ENCODE measurements at places on chromosomes 12 and 14. TPM values are rescaled to one million over a fixed set of nuclear protein-coding genes. Genes with fewer than 3 reads are reported as not detected.

- DNase-seq, result no peak
Observed at GRCh38 chr12:127636882-127637281, 630.1 kb upstream of the TMEM132C start.

KRT6C gene
- total RNA-seq, result not detected

- no peak for DNase-seq
Observed at GRCh38 chr12:40597133-40597532, 95.1 kb upstream of the CNTN1 start.

MGP gene
- 9.1 TPM for total RNA-seq

DNA sequence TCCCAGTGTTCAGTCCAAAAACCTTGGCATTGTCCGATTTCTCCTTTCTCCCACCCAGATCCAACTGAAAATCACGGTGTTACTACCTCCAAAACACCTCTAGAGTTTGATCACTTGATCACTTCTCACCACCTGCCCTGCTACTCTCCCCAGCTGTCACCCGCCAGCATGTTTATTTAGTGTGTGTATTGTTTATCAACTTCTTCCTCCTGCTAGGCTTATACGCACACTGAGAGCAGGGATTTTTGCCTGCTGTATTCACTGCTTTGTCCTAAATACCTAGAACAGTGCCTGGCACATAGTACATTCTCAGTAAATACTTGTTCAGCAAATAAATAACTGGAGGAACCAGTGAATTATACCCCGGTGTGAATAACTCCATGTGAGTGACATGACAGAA is 5.0 kb downstream of the BDKRB1 start:
- DNase-seq, result no peak

DNA sequence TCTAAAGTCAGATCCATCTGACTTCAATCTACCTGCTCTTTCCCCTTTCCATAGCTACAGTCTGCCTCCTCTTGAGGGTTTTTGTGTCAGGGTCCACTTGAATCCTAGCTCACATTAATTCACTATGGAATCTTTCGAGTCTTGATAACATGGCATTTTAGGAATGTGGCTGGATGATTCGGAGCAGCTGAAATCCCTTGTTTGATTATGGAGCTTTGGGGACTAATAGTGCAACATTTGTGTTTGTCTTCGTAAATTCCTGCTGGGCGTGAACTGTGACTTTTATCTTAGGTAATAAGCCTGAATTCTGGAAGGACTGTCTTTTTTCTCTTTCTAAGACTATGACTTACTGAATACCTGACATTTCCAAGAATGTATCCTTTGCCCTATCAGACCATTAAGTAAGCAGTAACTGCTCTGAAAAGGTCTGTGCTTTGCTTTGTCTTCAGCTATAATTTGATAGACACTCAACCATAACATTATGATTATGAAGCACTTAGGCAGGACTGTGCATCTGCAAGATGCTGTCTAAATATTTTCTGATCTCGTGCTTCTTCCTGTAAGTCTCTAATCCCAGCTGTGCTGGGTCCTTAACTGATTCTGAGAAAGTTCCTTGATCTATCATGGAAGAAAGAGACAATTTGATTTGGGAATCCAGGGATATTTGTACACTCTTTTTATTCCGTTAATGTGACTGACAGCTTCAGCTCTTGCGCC is 19.0 kb upstream of the PELI2 start:
- DNase-seq, result no peak

GRCh38 chr12:100827901-100828520 is 33.4 kb downstream of the ANO4 start:
- DNase-seq, result no peak

KRT3 gene
- total RNA-seq, result not detected

DNA sequence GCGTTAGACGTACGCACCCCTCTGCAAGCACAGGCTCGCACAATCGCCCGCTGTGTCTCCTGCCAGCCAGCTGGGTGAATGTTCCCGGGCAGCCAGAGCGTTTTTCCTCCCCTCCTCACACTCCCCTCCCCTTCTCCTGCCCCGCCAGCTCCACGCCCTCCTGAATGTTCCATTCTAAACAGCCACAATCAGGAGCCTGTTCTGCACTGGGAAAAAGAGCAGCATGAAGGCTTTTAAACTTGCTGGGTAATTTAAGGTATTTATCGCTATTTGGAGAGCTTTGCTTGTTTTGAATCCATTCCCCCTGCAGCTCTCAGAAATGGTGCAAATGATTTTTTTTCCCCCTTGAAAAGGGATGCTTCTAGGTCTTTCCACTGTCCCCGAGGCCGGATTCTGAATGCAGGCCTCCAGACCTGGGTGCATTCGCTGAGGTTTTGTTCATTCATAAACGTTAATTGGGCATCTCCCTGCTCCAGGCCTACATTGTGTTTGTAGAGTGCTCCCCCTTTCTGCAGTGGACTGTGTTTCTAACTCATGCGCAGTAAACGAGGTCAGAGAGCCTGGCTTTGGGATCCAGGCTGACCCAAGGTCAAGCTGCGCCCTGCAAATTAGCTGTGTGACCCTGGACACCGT is 212.5 kb downstream of the CHST11 start:
- DNase-seq, result no peak

TMEM119 gene
- not detected for total RNA-seq

GRCh38 chr12:127770118-127770517 is 496.9 kb upstream of the TMEM132C start:
- no peak for DNase-seq

Measured in glomerular endothelial cell (primary cell).